T1000 (cell line): ENCODE measurements at places on chromosomes 3 and 15.

- DNase-seq, result no peak
These were observed 44.8 kb downstream of the CMTM8 start for GRCh38 chr3:32283304-32283703.

- no peak for DNase-seq
These were observed 1.7 kb downstream of the P2RY14 start for GRCh38 chr3:151276687-151277042.

DNA sequence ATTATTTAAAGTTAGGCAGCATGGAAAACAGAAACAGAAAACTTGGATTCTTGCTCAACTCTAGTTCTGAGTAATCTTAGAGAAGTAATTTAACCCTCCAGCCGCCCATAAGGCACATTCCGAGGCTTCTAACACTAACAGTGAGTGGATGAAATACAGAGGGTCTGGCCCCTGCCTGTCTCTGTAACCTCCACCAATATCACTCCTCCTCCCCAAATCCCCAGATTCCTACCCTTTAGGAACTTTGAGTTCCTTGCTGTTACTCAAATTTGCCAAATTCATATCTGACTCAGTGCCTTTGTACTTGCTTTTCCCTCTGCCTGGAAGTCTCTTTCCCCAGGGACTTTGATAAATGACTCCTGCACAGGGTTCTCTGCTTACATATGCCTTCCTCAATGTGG, 112.5 kb upstream of the TGFBR2 start:
- DNase-seq, result no peak

GRCh38 chr3:113607219-113607596, 74.9 kb downstream of the SIDT1 start:
- no peak for DNase-seq

DNA sequence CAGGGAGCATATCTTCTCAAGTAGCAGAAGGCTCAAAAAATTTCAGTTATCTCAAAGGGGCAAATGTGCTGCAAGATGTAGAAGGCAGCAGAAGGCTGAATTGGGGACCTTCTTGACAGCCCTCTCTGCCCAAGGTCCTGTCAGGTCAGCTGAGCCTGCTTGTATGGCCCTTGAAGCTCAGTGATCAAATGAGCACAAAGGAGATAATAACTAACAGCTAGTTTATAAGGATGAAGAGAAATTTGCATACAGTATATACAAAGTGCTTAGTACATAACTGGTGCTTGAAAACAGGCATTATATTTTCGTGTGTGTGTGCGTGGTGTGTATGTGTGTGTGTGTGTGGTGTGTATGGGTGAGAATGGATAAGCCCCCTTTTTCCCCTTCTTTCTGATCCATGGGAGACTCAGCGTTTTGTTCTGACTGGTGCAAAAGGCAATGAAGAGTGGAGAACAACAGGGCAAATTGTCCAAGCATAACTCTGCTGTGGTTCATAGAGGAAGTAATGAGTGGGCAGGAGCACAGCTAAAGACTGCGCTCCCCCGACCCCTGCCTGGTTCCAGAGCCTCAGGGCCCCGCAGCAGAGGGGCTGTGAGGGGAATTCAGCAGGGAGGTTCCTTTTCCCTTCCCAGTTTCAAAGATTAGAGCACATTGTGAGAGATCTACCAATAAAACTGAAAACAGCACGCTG, 356.8 kb upstream of the NR2F2 start:
- DNase-seq, result no peak

DNA sequence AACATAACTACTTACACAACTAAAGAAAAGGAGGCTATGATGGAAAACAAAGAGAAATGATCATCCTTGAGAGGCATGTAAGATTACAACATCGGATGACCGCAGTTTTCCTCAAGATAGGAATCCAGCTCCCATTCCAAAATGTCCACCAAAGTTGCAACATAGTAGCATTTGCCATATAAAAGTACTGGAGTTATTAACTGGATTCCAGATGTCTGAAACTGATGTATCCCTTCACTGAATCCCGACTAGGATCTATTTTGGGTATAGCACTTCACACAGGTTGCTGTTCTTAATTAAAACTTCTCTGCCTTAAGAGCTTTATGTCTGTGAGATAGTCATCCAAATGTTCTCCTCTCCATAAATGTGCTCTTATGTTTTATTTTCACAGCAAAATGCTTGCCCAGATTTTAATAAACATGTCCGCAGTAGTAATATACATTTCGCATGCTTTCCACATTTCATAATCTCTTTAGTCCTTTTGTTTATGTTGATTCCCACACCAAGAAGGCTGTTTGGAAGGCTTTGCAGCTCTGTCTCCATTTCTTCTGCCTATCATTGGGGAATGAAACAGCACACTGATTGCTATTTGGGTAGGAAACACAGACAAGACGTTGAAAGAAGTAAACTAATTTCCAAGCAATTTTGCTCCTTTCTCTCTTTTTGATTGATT, 716.5 kb upstream of the CFAP20DC start:
- DNase-seq, result no peak
